ENCODE measurements at places on chromosomes 2 and 18. TPM values are rescaled to one million over a fixed set of nuclear protein-coding genes. Genes with fewer than 3 reads are reported as not detected.

UGT1A10 gene
- total RNA-seq, result not detected

VWA3B gene
- not detected for total RNA-seq

- DNase-seq, result no peak
Measured at GRCh38 chr2:15844211-15844801, 96.0 kb upstream of the MYCN start.

DNA sequence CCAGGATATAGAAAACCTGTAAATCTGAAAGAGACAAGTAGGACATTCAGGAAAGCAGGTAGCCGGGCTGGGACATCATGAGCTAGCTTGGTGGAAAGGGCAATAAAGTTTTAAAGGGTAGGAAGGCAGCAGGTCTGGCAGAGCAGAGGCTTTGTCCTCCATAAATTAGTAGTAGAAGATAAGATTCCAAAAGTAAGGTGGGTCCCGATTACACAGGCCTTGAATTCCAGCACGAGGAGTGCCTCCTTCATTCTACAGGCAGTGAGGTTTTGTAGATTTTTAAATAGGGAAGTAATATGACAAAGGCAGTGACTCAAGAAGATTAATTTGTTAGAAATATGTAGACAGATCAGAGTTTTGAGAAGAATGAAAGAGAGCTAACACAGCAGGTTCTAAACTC is 160.7 kb downstream of the DTNB start:
- DNase-seq, result no peak

DNA sequence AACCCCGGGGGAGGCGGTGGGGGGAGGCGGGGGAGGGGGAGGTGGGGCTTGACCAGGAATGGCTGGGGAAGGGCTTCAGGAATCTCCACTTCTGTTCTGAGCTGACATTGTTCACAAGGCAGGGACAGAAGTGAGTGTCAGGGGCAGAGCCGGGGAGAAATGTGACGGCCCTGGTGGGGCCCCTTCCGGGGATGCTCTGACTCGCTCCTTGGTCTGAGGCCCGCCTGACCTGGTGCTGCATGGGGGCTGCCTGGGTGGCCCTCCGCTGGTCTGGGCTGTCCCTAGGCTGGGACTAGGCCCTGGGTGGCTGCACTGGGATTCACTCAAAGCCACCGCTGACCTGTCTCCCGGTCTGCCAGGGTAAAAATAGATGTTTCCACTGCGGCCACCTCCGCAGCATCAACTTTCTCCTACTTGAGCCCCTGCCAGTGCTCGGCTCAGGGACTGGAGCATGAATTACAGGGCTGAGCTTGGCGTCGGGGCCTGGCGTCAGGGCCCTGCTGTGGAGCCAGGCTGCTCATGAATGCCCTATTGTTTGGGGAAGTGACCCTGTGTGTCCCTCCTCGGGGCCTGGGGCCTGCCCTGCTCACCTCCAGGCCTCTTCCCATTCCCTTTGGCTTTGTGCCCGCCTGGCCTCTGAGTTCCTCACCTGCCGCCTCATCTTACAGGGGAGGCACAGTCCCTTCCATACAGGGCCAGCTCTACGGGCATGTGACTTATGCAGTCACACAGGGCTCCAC is 247.5 kb downstream of the DYSF start:
- no peak for DNase-seq

DNA sequence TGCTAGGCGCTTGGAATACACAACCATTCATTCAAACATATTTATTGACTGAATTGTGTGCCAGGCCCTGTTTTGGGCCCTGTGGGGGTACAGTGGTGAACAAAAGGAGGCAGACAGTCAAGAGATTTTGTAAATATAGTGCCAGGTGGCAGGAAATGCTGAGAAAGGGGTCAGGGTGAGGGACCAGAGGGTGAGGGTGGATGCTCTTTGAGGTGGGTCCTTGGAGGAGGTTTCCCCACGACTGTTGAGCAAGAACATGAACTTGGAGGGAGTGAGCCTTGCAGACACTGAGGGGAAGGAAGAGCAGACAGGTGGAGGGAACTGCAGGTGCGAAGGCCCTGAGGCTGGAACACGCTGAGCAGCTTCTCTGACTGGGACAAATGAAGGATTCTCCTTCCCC is 40.7 kb downstream of the ODC1 start:
- DNase-seq, result no peak

DNA sequence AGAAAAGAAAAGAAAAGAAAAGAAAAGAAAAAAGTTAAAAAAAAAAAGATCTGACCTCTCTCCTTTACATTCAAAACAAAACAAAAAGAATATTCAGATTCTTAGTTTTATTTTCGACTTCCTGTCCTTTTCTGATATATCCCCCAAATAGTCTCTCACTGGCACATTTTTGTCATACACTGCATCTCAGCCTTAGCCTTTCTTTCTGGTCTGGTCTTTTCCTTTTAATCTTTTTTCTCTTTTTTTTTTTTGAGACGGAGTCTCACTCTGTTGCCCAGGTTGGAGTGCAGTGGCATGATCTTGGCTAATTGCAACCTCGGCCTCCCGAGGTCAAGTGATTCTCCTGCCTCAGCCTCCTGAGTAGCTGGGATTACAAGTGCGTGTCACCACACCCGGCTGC is 1.6 kb upstream of the RIOK3 start:
- no peak for DNase-seq

All from activated T-helper 2 cell treated with anti-CD3 and anti-CD28 coated beads, Interferon-gamma antibody, Interleukin-2, Interleukin-4, amounts not matched to agents 10 μg/mL and 5 μg/mL and 100 μg/mL, durations not matched to agents 14 hours and 24 hours and 36 hours (primary cell).